ENCODE measurements at places on chromosomes 2 and 18.

GRCh38 chr2:44126106-44126797, 42.4 kb upstream of the PPM1B start:
- no peak for DNase-seq

DNA sequence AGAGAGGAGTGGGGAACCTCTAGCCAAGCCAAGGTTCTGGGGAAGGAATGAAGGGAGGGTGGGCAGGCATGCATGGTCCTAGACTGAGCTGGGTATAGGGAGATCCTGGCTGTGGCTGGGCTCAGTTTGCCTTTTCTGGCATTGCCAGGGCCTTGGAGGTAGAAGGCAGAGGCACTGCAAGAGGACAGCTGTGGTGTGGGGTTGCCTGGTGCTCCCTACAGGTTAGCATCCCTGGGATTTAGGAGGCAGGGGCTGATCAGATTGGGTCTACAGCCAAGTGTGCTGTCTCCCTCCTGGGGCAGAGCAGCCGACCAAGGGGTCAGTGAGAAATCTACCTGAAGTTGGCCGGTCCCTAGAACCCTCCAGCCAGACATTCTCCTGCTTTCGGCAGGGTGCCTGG, 15.9 kb downstream of the ABCG8 start:
- DNase-seq, result no peak

GRCh38 chr2:237547841-237548416, 18.4 kb upstream of the PRLH start:
- no peak for DNase-seq

GRCh38 chr2:20626698-20627513, 24.0 kb downstream of the HS1BP3 start:
- no peak for DNase-seq

DNA sequence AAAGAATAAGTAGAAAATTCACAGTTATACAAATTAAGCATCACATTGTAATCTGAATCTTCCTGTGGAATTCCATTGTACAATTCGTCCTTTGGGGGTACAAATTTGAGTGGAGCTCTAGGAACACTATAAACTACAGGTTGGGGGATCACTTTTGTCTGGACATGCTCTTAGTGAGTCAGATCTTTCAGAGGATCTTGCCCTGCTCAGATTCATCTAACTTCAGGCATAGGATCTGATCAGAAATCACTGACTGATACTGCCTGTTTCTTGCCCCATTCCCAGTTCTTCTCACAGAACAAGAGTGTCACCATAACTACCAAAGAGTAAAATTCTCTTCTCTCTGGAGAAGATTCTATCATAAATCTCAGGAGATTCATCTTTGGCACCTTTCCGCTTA, 10.7 kb upstream of the VSNL1 start:
- no peak for DNase-seq

DNA sequence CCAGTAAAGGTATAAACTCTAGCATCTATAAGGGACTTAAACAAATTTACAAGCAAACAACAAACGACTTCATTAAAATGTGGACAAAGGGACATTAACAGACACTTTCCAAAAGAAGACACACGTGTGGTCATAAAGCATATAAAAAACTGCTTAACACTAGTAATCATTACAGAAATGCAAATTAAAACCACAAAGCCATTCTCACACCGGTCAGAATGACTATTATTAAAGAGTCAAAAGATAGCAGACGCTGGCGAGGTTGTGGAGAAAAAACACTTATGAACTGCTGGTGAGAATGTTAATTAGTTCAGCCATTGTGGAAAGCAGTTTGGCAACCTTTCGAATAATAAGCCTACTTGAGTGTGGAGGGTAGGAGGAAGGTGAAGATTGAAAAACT, 217.1 kb upstream of the DLGAP1 start:
- DNase-seq, result no peak

All from T-helper 22 cell (primary cell).